ENCODE measurements at places on chromosomes 12 and 14. TPM values are rescaled to one million over a fixed set of nuclear protein-coding genes. Genes with fewer than 3 reads are reported as not detected.

DNA sequence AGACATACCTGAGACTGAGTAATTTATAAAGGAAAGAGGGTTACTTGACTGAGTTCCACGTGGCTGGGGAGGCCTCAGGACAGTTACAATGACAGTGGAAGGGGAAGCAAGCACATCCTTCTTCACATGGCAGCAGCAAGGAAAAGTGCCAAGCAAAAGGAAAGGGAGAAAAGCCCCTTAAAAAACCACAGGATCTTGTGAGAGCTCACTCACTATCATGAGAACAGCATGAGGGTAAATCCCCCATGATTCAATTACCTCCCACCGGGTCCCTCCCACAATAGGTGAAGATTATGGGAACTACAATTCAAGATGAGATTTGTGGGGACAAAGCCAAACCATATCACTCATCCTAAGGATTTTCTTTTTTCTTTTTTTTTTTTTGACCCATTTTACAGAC lies 177.8 kb upstream of the EEA1 start:
- no peak for DNase-seq

GRCh38 chr12:95788637-95789036 lies 1.9 kb downstream of the NTN4 start:
- no peak for DNase-seq

- no peak for DNase-seq
Measured at GRCh38 chr12:132608231-132609171, 1.9 kb downstream of the LRCOL1 start.

MUCL1 gene
- not detected for polyA plus RNA-seq

- DNase-seq = no peak
Measured at GRCh38 chr14:62409626-62410300, 635.5 kb downstream of the KCNH5 start.

GRCh38 chr12:113271853-113272561 lies 50.7 kb downstream of the TPCN1 start:
- no peak for DNase-seq

ZCCHC8 gene
- polyA plus RNA-seq = 30.7 TPM

- DNase-seq = peak; percentile 56
Measured at GRCh38 chr12:68896881-68897540, 36.0 kb downstream of the CPM start.

DNA sequence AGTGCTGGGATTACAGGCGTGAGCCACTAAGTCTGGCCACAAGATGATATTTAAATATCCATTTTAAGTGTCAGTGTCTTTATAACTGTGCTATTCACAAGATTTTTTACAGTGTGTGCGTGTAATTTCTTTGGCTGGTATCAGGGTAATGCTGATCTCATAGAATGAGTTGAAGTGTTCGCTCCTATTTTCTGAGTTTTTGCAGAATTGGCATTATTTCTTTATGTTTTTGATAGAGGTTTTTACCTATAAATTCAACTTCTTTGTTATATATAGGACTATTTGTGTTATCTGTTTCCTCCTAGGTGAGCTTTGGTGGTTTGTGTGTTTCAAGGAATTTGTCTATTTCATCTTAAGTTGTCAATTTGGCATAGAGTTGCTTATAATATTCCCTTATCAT lies 45.6 kb downstream of the FOXN4 start:
- no peak for DNase-seq

DNA sequence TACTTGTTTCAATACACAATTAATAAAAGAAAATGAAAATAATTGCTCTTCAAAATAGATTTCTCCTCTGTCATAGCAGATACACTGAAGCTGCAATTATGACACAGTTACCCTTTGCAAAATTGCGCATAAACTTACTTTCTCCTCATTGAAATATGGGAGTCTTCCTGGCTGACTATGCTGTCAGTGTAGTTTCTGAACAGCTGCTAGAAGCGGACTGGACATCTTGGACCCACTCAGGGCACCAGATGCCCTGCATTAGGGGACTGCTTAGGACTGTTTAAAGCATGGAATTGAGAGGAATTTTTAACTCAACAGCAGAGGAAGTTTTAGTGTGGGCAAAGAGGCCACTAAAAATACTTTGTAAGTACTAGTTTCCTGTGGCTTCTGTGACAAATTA lies 454.9 kb downstream of the ATP23 start:
- DNase-seq = no peak

- DNase-seq = peak; percentile 39
Measured at GRCh38 chr12:51389302-51389999, 1.8 kb downstream of the GALNT6 start.

GRCh38 chr12:9757433-9758025 lies 3.2 kb downstream of the CD69 start:
- DNase-seq = no peak

DNA sequence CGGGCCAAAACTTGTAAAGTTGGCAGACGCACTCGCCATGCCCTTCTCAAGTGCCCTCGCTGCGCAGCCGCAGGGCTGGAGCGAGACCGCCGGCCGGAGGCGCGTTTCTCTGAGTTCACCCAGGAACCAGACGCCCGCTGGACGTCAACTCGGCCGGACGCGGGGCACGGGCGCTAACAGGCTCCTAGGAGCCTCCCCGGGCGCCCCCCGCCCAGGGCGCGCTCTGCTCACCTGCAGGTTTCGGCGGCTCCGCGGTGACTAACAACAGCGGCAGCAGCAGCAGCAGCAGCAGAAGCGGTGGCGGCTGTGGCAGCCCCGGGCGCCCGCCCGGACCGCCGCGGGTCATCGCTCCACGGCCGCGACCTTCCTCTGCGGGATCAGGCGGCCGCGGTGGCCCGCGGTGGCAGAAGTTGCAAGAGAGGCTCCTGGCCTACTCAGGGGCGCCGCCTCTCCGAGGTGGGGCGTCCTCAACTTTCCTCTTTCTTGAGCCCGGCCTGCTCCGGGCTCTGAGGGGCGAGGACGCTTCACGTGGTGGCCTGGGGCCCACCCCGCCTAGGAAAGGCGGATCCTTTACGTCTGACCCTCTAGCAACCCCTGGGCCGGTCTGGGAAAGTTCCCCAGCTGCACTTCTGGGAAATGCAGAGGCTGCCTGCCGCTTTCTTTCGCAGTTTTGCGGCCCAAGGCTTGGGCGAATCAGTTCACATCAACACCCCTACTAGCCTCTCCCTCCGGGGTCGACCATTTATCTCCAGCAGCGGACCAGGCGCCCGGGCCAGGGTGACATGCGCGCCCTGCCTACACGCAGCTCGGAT lies at the start of gene PLBD1:
Gene PLBD1 (minus strand): TSS at position 533 of the 812 bp plus-strand sequence. CDS start 187 bp downstream, at position 346.
- DNase-seq = peak; percentile 51

DNA sequence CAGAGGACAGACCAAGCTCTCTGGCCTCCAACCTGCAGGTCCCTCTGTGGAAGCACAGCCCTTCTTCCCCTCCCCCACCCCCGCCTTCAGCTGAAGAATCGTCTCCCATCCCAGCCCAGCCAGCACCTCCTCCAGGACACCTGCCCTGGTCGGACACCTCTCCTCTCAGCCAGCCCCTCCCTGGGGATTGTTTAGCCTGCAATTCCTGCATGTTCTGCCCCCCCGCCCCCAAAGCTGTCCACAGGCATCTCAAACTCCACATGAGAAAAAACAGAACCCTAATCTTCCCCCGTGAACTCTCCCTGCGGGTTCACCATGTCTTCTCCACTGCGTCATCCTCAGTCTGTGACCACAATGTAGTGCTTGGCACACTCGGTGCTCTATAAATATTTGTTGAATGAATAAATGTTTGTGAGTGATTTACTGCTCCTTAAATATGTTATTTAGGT lies 24.1 kb downstream of the PRIMA1 start:
- no peak for DNase-seq

GRCh38 chr12:52245962-52246569 lies 13.0 kb downstream of the KRT7 start:
- DNase-seq = no peak

- no peak for DNase-seq
Measured at GRCh38 chr14:100994082-100994481, 90.6 kb upstream of the RTL1 start.

DNA sequence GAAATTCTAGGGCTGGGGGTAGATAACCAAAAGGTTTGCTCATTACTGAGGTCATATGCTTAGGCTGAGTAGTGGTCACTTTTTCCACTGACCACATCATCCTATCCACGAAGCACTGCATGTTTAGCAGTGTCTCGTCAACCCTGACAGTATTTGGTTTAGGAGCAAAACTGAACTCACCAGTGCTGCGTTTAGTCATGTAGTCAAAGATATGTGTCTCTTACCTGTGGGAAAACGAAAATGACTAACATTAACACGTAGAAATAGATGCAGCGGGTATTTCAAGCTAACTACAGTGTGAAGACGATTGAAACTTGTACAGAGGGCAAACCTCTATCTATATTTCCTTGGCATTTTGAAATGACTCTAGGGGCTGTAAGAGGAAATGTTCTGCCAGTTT lies 34.6 kb downstream of the MTHFD1 start:
- no peak for DNase-seq

DNA sequence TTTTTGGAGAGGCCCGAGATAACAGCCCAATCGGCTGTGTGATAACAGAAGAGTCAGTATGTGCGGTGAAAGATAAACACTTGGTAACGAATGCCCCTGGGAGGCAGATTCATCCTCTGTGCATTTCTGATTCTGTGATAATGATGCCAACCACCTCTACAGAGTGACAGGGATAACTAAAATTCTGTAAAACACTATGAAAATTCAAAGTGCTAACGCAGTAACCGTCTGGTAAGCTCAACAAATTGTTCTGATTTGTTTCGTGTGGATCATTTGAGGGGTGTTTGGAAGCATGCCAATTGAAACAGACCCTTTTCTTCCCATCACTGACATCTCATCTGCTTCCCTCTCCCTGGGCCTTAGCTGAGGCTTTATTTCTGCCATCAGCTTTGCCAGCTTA lies 76.3 kb downstream of the ESR2 start:
- no peak for DNase-seq

DNA sequence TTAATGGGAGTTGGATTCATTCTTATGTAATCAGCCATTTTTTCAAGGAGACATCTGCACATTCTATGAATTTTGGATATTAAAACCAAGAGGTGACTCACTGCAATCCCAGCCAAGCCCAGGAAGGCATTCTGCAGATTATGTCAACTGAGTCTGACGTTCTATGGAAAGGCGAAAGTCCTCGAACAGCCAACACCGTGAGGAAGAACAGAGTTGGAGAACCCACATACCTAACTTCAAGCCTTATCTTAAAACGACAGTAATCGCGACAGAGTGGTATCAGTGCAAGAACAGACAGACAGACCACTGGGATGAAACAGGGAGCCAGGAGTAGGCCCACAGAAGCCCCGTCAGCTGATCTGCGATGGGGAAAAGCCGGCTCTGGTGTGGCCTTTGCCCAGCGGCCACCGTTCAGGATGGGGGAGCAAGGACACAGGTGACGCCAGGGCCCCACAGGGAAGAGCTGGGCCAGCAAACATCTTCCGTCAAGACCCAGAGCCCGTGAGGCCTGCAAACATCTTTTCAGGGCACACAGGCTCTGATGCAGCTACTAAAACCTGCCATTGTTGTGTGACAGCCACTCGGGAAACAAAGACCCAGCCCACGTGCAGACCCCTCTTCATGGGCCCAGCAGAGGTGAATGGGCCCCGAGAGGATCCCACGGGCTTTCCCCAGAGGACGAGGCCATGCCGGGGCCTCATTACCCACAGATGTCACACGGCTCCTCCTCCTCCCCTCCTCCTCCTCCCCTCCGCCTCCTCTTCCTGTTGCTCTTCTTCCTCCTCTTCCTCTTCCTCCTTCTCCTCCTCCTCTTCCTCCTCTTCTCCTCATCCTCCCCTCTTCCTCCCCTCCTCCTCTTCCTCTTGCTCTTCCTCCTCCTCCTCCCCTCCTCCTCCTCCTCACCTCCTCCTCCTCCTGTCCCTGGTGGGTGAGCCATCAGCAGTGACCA lies 277.6 kb downstream of the ADGRD1 start:
- no peak for DNase-seq

GRCh38 chr14:88919502-88919901 lies 95.1 kb downstream of the TTC8 start:
- DNase-seq = no peak

NTF3 gene
- polyA plus RNA-seq = not detected

ZBTB42 gene
- polyA plus RNA-seq = 1.2 TPM

TAS2R42 gene
- polyA plus RNA-seq = not detected

DNA sequence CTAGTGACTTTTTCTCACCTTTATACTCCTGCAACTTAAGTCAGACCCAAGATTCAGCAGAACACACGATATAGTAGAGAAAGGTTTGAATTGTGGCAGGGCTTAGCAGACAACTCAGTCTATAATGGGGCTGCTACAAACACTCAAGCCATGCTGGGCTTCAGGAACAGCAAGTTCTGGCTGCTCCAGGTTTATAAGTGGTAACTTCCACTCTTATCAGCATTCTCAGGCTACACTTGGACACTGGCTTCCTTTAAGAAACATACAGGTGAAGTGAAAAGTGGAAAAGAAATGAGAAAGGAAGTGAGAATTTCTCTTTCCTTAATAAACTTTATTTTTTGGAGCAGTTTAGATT lies 21.7 kb downstream of the PLEKHD1 start:
- no peak for DNase-seq

TROAP gene
- polyA plus RNA-seq = 0.88 TPM

PYM1 gene
- 22.5 TPM for polyA plus RNA-seq

GRCh38 chr12:96241846-96242256 lies 47.7 kb downstream of the ELK3 start:
- peak; percentile 33 for DNase-seq

- no peak for DNase-seq
Measured at GRCh38 chr14:96792003-96792402, 5.2 kb upstream of the VRK1 start.

HOXC10 gene
- not detected for polyA plus RNA-seq

DNA sequence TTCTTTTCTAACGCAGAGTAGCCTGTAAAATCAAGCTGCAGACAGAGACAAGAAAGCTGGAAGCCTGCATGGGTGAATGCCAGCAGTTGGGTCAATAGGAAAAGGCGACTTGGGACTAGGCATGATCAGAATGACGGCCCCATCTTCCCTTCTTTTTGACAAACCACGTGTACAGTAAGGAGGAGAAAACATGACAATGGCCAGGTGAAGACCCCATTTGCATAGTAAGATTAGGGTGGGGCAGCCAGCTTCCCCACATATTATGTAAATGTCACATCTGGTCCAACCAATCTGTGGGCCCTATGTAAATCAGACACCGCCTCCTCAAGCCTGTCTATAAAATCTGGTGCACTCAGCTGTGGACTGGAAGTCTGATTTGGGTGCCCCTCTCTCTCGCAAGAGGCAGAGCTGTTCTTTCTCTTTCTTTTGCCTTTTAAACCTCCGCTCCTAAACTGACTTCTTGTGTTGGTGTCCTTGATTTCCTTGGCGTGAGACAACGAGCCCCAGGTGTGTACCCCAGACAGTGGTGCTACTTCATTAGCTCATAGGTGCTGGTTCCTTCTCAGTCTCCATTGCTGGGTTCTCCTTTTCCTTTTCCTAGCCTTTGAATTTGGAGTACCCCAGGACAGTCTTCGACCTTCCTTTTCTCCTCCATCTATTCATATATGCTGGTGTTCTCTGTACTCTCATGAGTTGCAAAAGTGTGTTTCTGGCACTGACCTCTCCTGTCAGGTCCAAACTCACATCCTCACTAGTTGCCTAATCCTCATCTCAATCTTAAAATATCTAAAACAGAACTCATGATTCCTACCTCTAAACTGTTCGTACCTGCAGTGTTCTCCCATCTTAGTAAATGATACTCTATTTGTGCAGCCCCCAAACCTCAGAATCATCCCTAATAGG lies 9.4 kb upstream of the DHRS7 start:
- DNase-seq = no peak

Data from B cell (primary cell).